ENCODE measurements at places on chromosomes 6 and 20.
A peak's percentile ranks its signal among the peaks of the same experiment; 100 is the strongest.

GRCh38 chr6:106773522-106773921 lies 144.1 kb downstream of the QRSL1 start:
- no peak for DNase-seq

GRCh38 chr20:12715371-12715770 lies 293.4 kb upstream of the SPTLC3 start:
- no peak for DNase-seq

GRCh38 chr20:62755817-62756724 lies 40.2 kb upstream of the MRGBP start:
- no peak for DNase-seq

DNA sequence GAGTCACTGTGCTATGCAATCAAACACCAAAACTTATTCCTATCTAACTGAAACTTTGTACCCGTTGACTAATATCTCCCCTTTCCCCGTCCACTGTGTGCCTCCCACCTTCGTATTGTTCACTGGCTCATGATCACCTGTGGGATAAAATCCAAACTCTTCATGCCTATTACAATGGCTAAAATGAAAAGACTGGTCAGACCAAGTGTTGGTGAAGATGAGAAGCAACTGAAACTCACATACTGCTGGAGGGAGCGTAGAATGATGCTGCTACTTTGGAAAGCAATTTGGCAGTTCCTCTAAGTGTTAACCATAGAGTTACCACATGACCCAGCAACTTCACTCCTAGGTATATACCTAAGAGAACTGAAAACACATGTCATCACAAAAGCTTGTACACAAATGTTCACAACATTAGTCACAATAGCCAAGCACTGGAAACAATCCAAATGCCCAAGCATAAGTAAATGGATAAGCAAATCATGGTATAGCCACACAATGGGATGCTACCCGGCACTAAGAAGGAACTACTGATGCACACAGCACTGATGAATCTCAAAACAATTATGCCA lies 13.1 kb downstream of the RPS10 start:
- DNase-seq: no peak

DNA sequence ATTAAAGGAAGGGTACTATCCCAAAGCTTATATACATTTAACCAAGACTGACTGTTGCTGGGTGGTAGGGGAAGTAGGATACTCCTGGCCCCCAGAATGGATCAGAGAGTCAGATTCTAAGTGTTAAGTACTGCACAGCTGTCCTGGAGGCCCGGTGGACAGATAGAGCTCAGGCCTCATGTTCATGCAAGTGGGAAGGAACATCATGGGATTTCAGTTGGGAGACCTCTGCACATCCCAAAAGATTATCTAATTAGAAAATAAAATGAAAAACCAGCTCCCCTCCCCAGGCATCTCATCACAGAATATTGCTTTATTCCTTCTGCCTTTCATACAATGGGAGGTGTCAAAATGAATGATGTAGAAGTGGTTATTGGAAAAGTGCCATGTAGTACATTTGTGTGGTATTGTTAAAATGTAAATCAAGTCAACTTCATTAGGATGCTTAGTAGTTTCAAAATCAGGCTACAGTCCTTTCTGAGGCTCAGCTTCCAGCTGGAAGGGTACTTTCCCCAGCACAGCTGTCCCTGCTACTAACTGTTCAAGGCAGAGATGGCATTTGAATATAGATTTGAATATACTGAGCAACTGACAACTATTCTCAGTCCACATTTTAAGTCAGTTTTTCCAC lies 82.9 kb downstream of the SLC35B3 start:
- DNase-seq: no peak

- peak; percentile 5 for DNase-seq
Measured at GRCh38 chr6:72580281-72580940, 41.5 kb upstream of the KCNQ5 start.

DNA sequence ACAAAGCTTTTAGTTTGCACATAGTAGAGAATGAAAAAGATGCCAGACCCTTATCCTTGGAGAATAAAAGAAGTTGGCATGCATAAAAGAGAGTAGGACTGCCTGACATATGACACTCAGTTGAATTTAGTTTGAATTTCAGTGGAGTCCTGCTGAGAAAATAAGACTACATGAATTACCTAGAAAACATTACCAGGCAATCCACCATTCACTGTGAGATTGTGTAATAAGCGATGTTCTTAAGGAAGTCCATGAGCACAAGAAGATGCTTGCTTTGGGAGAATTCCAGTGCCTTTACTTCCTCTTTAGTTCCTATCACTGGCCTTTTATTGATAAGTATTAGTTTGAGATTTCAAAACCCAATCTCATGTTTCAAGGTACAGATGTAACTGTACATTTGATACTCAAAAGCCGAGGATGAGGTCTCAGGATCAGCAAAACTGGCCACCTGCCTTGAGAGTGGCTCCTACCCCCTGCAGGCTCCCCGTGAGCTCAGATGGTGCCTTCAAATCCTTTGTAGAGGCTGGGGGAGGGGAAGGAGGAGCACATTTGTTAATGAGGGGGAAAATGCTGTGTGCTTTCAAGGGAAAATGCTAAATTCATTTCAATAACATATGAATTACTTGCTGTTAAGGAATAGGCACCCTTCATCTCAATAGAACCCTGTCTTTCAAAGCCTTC lies 11.2 kb upstream of the UNC93A start:
- DNase-seq: no peak

GRCh38 chr6:7891078-7891872 lies 19.3 kb downstream of the TXNDC5 start:
- DNase-seq: no peak

DNA sequence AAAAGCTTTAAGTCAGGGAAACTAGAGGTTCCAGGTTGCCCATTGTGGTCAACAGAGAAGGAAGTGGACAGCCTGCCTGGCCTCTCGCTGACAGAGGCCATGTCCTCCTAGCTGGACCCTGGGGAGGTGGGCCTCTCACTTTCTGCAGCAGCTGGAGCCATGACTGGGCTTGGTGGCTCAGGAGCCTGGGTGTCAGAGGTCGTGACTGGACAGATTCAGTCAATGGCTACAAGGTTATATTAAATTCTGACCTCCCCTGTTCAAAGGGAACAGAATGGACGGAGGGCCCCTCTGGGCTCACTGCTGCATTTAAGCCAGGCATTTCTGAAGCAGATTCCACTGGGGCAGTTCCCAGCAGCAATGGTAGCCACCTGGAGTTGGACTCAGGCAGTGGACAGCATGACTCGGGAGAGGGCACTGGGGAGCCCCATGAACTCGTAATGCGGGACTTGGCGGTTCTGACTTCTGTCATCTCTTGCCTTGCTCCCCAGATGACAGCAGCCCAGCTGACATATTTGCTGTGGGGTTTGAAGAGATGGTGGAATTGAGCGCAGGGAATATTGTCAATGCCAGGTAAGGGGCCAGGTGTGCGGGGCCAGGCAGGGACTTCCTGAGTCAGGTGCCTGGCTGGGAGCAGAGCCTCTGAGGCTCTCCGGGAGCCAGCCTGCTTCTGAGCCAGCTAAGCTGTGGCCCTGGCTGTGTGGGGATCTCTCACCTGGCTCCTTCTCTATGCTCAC lies 86.7 kb downstream of the SYNJ2 start:
- DNase-seq: no peak

DNA sequence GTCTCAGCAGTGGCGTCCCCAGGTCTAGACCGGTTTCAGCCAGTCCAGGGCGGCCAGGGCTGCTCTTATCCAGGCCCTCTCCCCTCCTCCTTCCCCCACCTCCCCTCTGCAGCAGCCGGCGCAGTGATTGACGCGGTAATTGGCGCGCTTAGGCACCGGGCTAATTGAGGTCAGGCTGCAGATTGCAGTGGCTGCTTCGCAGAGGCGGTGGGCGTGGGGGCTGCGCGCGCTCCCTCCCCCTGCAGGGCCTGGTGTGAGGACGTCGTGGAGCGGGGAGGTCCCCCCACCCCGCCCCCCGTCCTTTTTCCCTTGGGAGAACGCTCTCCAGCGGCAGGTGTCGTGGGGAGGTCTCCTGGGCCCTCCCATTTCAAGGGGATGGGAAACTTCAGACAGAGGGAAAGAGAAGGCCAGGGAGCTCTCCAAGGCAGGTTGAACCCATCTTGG lies 70.4 kb upstream of the BLCAP start:
- no peak for DNase-seq

GRCh38 chr20:21179757-21180156 lies 53.9 kb downstream of the KIZ start:
- DNase-seq: no peak
